ENCODE measurements at places on chromosomes 4 and X. TPM values are rescaled to one million over a fixed set of nuclear protein-coding genes. Genes with fewer than 3 reads are reported as not detected.

The USP17L11 gene
- not detected for total RNA-seq

The XK gene
- total RNA-seq, result 1.7 TPM

The HAND2 gene
- total RNA-seq, result 0.96 TPM

The MTNR1A gene
- not detected for total RNA-seq

The CYP4V2 gene
- total RNA-seq, result 7.7 TPM

The TMSB15A gene
- total RNA-seq, result not detected

The GPC3 gene
- 10.6 TPM for total RNA-seq

The CTAG1A gene
- not detected for total RNA-seq

All from suprapubic skin (tissue), 4 donors.